ENCODE measurements at places on chromosomes 5 and 9. TPM values are rescaled to one million over a fixed set of nuclear protein-coding genes. Genes with fewer than 3 reads are reported as not detected.

DNA sequence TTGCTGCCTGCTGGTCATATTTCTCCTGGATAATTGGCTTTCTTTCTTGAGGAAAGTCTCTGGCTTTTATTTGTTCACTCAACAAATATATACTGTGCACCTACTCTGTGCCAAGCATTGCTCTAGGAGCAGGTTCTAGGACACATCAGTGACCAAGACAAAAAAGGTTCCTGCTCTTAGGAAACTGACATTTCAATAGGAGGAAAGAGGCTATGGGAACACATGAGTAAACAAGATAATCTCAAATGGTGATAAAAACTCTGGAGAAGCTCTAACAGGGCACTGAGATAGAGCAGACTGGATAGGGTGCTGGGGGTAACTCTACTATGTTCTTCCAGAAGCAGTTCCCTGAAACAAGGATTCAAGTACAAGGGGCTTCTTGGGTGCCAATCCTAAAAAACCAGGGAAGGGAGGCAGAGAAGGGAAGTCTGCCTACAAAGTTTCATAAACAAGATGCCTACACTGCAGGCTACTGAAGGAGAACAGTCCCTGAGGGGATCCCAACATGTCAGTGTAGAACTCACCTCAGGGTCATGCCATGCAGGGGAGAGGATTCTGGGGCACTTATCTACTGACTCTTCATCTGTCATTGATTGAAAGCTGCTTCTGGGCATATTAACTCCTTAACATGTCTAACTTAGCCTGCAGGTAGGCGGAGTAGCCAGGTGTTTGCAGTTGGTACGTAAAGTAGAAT, 181.3 kb downstream of the GRIA1 start:
- no peak for DNase-seq

GRCh38 chr9:20253635-20254034, 368.7 kb downstream of the MLLT3 start:
- no peak for DNase-seq

SPINK13 gene
- not detected for total RNA-seq

SPATA31E1 gene
- total RNA-seq, result not detected

Data from A673 (cell line).